ENCODE measurements at places on chromosomes 1 and 21. TPM values are rescaled to one million over a fixed set of nuclear protein-coding genes. Genes with fewer than 3 reads are reported as not detected.

GRCh38 chr1:51946300-51946699 lies 44.2 kb downstream of the RAB3B start:
- DNase-seq, result no peak

DNA sequence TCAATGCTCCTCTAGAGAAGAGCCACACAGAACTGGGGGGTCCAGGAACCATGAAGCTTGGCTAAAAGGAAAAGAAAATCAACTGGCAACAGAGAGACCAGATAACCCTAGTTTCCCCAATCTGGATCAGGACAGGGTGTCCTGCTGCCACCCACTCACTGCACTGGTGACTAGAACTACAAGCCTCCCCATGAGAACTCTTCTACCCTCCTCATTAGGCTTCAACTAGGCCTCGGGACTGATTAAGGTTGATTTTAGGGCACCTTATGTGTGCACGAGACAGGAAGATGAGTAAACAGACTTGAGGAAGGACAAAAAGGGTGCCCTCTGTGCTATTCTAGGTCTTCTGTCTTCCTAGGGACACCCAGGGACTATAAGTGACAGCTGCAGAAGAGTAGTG lies 2.3 kb upstream of the SF3B4 start:
- DNase-seq, result no peak

GPR161 gene
- 0.41 TPM for total RNA-seq

GBP2 gene
- 225 TPM for total RNA-seq

HHIPL2 gene
- 0.16 TPM for total RNA-seq
